ENCODE measurements at places on chromosomes 16 and 17. TPM values are rescaled to one million over a fixed set of nuclear protein-coding genes. Genes with fewer than 3 reads are reported as not detected.

DNA sequence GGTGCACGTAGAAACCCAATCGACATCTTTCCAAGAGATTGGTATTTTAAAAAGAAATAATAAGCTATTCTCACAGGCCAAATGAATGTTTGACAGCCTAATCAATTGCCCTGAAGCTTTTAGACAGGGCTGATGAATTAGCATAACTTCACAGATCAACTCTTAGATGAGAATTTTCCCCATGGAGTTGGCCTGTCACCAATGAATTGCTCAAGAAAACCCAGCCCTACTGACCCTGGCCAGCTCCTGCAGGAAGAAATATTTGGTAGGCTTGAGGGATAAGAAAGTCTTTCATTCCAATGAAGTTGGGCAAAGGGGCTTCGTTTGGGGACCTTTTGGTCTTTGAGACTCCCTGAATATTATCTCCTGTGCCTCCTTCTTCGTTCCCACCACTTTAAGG, 23.4 kb upstream of the SEC14L1 start:
- DNase-seq, result no peak

GRCh38 chr17:45973099-45973780, 25.8 kb upstream of the STH start:
- DNase-seq, result peak; percentile 44

DNA sequence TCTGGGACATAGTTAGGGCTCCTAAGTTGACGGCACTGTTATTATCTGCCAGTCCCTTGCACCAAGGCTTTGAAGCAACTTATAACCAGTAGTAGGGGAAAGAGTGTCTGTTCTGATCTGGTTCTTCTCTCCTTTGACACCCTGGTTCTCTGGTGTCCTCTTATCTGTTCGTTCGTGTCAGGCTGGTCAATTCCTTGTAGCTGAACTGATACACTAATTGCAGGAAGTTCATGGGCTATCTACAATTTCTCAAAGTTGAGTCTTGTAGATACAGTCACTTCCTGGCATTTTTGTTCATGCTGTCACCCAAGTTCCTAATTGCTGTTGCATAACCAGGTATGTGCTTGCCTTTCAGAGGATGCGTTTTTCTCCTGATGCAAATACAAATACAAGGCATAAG, 17.3 kb upstream of the MYO1D start:
- no peak for DNase-seq

DNA sequence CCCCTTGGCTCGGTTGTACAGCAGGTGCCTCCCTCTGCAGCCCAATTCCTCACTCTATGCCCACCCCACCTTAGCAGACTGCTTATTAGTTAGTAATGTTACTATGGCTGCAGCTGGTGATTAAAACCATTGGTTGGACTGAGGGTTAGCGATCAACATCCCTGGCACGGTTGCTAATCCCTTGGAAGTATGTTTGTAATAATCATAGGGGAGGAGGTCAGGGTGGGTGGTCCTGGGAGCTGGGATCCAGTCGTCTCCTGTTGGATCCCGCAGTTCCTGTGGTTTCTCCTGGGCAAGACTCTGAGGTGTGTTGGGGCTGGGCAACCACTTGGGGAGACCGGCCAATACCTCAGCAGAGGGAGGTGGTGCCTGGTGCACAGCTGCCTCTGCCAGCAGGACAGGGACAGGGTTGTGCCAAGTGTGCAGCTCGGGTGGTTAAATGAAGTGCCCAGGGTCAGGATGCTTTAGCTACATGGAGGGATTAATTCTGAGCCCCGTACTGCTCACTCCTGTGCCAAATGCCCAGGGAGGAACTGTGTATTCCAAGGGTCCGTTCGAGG, 38.0 kb downstream of the FZD2 start:
- no peak for DNase-seq

Gene PARD6A
- total RNA-seq, result 2.5 TPM

DNA sequence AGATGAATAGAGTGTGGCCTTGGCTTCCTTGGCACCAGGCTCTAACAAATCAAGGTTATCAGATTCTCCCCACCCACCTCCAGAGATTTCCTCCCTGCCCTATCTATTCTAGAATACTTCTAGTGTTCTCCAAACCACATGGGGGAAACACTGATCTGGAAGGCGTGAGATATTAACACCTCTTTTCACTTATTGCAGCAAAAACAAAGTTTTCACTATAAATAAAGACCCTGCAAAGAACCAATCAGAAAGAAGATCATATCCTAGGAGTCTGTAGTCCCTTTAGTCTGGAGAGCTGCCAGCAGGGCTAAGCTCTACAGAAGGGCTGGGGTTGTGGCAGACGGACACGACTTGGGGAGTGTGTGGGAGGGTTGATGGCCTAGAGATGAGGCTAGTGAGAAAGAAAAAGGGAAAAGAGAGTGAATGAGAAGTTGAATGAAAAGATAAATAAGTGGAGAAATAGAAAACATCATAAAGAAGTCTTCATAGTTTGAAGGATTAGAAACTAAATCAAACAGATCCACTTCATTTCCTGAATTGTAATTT, 8.6 kb upstream of the SKAP1 start:
- no peak for DNase-seq

- DNase-seq, result no peak
Observed at GRCh38 chr17:58520843-58521430, 6.5 kb upstream of the MTMR4 start.

Gene MYADML2
- not detected for total RNA-seq

- no peak for DNase-seq
Observed at GRCh38 chr17:49362723-49363117, 670 bp upstream of the ZNF652 start.

DNA sequence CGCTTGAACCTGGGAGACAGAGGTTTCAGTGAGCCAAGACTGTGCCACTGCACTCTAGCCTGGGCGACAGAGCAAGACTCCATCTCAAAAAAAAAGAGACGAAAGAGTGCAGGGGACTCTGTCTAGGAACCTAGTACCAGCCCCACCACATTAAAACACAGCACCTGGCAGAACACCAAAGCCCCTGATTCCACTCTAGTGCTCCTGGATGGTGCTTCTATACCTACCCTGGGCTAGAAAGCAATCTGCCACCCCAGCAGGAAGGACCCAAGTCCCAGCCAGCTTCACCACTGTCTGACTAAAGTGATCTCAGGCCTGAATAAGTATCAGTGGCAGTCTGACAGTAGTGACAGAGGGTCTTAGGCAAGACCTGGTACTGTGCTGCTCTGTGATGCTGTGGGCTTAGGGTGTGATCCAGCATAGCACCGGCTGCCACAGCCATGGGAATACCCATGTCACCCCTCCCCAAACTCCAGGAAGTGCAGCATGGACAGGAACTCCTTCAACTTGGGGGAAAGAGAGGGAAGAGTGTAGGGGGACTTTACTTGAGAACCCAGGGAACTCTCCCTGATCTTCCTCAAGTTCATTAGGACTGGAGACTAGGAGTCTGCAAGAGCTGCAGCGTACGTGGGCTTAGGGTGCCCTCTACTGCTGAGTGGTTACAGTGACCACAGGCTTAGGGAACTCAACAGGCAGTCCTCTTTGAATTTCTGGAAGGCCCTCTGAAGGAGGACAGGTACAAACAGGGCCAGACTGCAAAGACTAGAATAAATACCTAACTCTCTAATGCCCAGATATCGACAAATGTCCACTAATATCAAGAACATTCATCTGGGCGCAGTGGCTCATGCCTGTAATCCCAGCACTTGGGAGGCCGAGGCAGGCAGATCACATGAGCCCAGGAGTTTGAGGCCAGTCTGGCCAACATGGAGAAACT, 30.0 kb upstream of the RNF43 start:
- DNase-seq, result no peak

DNA sequence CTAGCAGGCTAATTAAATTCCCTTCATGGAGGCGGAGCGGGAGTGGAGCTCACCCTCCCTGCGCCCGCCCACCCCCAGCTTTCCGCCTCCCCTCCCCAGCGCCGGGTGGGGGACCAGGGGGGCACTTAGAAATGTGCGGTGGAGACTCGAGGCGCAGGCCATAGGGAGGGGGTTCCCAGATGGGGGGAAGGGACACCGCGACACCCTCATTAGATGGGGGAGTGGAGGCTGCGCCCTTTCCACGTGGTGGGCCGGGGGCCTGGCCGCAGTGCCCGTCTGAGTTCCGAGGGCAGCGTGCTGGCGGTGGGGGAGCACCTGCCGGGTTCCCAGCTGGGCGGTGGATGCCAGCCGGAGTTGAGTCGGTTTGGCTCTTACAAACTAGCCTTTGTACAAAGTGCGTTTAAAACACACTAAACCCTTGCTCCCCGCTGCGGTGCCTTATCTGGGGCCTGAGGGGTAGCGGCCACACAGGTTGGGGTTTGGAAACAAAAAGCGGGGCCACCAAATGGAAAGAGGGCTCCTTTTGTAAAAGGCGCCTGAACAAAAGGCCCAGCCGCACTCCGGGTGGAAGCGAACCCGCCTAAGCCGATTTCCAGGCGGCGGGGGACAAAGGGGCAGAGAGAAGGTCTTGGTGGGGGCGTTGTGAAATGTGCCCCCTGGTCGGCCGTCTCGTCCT, 1.4 kb downstream of the GSE1 start:
- DNase-seq, result no peak

- DNase-seq, result no peak
Observed at GRCh38 chr17:75603123-75603522, 15.5 kb downstream of the MYO15B start.

- DNase-seq, result peak; percentile 81
Observed at GRCh38 chr16:84041881-84042280, 714 bp downstream of the SLC38A8 start.

Gene KRTAP4-12
- total RNA-seq, result not detected

DNA sequence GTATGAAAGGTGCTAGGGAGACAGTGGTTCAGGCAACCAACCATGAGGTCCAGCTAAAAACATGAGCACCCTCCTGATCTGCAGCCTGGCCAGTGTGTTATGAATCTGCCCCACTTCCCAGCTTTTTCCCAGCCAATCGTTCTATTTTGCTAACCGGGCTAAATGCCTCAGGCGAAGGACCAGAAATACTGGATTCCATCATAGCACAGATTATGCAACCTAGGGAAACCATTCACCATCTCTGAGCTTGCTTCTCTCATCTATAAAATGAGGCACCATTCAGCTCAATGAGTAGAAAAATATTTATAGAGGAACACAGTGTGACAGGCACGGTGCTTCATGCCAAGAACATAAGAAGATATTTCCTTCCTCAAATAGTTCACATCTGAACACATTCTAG, 45.2 kb upstream of the NUDT7 start:
- DNase-seq, result no peak

Gene TMEM98
- total RNA-seq, result 68.8 TPM

- DNase-seq, result no peak
Observed at GRCh38 chr16:29789775-29790182, 772 bp upstream of the KIF22 start.

Gene SLFN12L
- total RNA-seq, result not detected

GRCh38 chr16:86563469-86564345, 2.9 kb upstream of the FOXC2 start:
- DNase-seq, result no peak

Gene NLK
- 14.5 TPM for total RNA-seq

GRCh38 chr16:66155933-66156332, 210.6 kb upstream of the CDH5 start:
- no peak for DNase-seq

GRCh38 chr16:74720579-74720978, 19.9 kb upstream of the MLKL start:
- no peak for DNase-seq

Gene PRCD
- 0.92 TPM for total RNA-seq

DNA sequence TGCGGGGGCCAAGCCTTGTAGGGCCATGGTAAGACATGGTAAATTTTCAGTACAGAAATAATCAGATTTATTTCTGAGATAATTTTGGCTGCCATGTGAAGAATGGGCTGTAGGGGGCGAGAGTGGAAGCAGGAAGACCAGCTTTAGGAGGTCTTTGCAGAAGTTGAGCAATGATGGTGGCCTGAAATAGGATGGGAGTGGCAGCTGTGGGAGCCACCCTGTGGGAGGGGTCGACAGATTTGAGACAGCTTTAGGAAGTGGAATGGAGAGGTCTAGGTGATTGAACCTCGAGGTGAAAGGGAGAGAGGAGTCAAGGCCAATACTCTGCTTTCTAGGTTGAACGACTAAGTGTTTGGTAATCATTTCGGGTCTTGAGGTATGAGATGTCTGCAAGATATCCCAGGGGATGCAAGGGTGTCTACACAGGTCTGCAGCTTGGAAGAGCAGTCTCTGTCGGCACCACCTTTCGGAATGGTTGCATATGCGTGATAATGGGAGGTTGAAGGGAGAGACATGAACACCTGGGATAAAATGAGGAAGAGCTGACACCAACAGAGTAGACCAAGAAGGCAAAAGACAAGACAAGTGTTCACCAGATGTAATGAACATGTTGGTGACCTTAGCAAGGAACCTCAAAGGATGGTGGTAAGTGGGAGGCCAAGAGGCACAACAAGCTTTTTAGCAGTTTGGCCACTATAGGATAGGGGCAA, 4.2 kb upstream of the ATXN7L3 start:
- no peak for DNase-seq

DNA sequence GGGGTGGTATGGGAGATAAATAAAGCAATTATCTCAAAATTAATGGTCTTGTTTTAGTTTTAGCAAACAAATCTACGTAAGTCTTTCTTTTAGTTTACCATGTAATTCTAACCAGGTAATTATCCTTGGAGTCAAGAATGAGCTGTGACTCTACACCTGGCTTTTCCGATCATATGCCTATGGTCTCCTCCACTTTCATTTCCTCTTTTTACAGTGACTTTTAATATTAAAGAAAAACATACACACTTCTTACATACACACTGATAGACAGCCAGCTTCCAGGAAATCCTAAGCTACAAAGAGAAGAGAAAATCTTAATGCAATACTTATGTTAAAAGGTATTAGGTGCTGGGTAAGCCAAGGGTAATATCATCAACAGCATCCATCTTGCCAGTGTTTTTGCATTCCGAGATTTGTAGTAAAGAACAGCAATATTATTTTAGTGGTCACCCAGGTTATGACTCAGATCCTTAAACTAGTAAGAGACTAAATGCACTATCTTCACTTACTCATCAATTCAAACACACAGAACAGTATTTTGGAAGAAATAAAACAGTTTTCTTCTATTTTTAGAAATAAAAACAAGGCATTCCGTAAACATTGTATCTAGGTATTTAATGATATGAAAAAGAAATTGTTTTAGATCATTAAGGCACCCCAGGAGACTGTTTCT, 4.4 kb upstream of the IRX5 start:
- DNase-seq, result no peak

Gene ZNF469
- total RNA-seq, result 19.0 TPM

GRCh38 chr17:19940722-19941464, 36.7 kb downstream of the AKAP10 start:
- DNase-seq, result no peak

GRCh38 chr16:50765861-50766260, 24.0 kb downstream of the CYLD start:
- no peak for DNase-seq

Gene CENPN
- total RNA-seq, result 14.6 TPM

DNA sequence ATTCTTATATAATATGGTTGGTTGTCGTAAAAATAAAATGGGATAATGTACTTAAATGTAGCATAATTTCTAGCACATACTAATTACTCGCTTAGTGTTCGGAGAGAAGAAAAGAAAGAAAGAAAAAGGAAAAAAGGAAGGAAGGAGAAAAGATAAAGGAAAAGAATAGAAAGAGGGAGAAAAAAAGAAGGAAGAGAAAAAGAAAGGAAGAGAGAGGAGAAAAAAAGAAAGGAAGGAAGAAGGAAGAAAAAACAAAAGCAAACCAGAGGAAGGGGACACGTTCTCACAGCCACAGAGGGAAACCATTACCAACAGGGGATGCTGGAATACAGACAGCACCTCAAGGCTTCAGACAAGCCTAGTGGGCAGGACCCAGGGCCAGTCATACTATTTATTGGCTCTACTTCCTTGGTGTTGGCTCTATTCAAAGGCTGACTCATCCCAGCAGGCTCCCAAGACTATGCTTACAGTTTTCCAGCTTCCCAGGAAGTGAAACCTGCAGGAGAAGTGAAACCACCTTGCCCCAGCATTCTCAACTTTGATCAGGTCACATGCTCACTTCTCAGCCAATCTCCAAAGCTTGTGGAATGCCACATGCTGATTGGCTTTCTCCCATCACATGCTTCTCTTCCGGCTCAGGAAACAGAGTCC, 273.5 kb upstream of the IRX5 start:
- DNase-seq, result no peak
